ENCODE measurements at places on chromosomes 3 and 15.

DNA sequence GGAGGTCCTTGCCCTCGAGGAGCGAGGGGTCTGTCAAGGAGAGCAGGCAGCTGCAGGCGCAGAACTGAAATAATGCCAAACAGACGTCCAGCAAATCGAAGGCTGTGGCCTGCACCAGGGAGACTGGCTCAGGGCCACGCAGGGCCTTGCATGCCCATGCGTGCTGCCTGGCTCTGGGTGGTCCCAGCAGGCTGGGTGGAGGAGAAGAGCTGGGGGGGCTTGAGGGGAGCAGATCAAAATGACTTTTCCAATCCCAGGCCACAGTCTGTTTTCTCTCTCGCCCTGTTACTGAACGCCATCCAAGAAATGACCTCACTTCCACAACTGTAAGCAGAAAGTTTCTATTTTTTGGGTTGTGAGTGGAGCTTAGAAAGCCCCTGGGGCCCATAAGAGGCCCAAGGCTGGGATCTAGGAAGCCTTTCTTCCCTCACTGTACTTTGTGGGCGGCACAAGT, 96.9 kb upstream of the RPL32 start:
- DNase-seq, result no peak

DNA sequence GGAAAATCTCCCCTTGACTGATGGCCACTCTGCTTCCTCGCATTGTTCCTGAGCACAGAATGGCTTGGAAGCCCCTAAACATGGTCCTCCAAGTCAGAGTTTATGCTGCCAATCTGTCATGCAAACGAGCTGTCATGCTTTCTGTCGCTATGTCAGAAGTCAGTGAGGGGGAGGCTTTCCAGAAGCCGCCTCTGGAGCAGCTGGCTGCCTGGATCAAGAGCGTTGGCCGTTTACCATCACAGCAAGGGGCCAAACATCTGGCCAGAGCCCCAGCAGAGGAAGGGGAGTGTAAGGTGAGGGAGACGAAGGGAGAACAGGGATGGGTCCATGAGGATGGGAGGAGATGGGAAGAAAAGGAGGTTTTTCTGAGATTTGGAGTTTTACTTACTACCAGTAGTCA, 372.6 kb upstream of the NR2F2 start:
- no peak for DNase-seq

DNA sequence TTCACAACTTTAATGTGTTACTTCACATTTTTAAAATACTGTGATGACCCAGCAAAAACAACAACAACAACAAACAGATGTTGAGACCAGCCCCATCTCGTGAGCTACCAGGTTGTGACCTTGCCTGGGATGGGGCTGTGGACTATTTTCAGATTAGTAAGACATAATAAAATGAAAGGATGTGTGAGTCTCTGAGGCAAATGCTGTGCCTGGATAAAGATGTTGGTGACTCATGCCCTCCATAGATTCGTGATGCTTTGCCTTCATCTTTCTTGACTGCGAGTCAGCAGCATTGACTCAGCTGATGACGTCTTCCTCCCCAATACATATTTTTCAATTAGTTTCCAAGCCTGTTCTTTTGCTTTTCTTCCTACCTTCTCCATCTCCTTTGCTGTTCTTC, 453.0 kb upstream of the CFAP20DC start:
- DNase-seq, result no peak

- no peak for DNase-seq
Measured at GRCh38 chr3:194383276-194383940, 13.9 kb upstream of the LRRC15 start.

GRCh38 chr3:23797491-23797890, 8.3 kb upstream of the UBE2E1 start:
- no peak for DNase-seq

DNA sequence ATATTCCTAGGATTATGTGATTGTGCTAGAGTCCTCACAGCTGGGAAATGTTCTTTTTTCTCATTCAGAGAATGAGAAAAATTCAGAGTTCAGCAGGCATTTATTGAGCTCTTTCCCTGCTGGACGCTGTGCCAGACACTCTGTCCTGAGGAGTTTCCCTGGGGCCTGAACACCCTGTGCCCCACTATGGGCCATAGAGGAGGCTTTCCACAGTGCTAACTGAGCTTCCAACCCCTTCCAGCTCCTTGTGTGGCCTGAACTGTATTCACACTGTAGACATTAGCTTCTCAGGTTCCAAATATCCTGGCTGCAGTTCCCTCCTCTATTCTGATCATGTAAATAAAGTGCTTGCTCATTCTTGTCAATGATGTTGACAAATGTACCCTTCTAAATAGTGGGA, 10.0 kb downstream of the ABHD2 start:
- no peak for DNase-seq

DNA sequence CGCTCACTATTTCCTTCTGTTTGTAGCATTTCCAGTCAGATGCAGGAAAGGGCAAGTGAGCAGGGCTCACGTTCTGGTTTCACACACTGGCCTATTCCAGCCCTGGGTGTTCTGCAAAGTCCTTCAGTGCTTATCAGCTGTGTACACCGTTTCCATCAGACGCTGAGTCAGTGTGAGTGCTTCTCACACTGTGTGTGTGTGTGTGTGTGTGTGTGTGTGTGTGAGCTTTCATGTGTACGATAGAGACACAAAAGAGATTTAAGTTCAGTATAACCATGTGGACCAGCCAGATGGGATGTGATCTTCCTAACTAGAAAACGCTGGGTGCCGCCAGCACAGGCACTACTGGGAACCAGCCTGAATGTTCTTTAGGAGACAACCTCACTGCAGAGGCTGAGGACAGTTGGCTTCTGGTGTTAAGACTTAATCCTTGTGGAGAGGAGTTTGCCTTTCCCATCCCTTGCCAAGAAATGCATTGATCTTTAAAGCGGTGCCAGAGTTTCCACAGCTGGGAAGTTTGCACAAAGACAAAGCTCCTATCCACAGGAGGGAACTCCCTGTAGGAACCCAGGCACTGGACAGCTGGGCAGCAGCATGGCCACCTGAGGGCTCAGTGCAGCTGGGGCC, 3.9 kb upstream of the CHSY1 start:
- no peak for DNase-seq

DNA sequence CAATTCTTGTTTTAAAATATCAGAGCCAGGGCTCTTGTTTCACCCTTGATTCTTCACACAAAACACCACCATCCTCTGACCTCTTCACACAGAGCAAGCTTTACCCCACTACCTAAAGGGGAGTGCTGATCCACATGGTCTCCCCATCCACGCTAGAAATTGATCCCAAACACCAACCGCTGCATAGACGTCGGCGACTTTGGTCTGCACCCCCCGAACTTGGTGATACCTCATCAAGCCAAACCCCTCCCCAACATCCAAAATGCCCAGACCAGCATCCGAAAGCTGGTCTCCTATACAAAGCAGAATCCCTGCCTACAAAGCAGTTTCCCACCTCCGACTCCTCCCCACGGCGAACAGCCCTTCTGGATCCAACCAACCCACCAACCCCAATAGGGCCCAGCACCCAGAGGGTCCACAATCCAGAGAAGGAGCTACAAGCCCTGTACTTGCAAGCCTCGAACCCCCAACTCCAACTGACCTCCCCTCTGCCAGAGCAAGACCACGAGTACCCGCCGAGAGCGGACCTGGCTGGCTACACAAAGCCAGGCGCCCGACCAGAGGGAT, 25.8 kb upstream of the MTHFS start:
- DNase-seq, result no peak

- DNase-seq, result no peak
Measured at GRCh38 chr3:14131134-14131533, 6.3 kb downstream of the TMEM43 start.

DNA sequence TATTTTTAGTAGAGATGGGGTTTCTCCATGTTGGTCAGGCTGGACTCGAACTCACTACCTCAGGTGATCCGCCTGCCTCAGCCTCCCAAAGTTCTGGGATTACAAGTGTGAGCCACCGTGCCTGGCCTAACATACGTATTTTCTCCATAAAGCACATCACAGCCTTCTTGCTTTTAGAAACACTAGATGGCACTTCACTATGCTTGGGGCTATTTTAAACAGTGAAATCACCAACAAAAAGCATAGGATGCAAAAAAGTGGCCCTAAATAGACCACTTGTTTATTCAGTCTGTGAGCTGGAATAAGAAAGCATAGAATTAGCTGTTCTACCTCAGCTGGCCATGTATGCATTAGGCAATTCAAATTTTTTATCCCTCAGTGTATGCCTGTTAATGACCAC, 46.0 kb downstream of the PRICKLE2 start:
- no peak for DNase-seq

- no peak for DNase-seq
Measured at GRCh38 chr3:458124-458523, 261.6 kb downstream of the CHL1 start.

DNA sequence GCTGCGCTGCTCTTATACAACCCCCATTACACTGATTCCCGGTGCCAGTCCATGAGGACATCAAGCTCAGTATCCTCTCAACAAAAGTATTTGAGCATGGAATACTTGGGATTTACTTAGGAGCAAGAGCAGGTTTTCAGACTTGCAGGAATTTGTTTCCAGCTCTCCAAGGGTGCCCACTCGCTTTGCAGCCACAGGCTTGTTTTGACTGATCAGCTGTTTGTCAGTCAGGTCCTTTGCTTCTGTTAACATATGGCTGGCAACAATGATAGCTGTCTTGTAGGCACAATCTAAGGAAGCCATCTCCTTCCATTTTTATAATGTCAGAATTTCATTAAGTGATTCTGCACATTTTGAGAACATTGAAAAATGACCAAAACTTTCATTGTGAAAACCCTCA, 38.2 kb upstream of the MCF2L2 start:
- no peak for DNase-seq

- no peak for DNase-seq
Measured at GRCh38 chr3:174937478-174937877, 78.3 kb downstream of the NAALADL2 start.

DNA sequence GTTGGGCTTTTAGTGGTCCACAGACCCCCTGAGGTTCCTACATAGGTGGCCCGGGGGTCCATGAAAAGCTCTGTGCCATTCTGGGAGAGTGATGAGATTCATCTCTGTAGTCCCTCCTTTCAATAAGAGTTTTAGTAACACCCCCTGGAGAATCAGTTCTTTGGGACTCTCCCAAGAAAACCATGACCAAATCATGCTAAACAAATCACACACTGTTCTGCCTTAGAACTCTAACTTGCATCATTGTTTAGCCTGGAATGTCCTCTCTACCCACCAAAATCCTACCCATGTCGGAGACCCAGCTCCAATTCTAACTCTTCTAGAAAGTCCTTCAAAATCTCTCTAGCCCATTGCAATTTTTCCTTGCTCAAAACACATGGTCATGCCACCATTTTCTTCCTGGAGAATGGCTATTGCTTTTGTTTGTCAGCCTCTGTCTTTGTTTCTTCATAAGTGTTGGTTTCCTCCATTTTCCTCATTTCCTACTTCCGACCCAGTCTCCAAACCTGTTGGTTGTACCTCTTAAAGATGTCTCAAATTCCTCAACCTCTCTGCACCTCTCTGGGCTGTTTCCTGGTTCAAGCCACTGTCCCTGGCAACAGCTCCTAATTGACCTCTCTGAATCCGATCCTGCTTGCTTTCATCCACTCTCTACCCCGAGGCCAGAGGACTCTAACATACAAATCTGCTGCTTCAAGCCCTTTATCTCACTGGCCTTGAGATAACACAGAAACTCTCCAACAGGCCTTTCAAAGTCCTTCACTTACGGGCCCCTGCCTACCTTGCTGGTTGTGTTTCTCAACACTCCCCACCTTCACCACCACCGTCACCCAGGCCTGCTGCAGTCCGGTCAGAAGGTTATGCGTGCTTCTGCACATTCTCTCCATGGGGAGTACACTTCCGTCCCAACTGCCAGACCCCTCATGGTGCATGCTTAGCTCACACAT, 23.7 kb downstream of the CYP19A1 start:
- DNase-seq, result no peak

DNA sequence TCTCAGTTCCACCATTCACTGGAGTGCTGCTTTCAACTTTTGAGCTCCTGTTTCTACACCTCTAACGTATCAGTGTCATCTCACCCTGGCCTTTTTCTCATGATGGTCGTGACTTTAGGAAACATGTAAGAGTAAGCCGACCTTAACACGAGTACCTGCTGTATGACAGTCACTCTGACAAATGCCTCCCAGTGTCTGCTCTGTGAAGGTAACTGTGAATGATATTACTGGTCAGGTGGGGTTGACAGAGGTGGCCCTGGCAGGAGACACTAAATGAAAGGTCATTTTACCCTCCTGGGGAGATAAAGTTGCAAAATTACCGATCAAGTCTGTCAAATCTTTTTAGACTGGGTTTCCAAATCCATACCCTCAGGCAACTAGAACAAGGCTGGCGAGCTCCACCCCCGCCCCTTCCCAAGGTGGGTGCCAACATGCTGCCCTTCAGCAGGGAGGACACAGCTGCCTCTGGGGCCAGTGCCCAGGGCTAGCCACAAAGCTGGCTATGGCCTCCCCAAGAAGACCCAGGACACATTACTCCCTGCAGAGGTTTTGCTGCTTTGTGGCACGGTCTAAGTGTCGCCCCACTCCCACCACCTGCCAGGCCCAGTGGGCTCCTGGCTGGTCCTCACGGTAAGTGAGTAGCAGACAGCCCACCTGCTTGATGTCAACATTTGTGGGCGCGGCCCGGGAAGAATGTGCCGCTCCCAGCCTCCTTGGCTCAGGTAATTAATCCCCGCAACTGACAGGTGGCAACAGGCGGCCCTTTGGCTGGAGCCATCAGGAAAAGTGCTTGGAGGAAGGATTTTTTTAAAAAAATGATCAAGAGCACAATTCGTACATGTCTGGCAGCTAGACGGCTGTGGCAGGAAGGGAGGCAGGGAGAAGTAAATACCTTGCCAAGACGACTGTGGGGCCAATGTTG, 211.8 kb downstream of the TP63 start:
- DNase-seq, result no peak

- DNase-seq, result no peak
Measured at GRCh38 chr3:101819649-101820206, 29.6 kb upstream of the NFKBIZ start.

GRCh38 chr3:72043204-72044133, 258.5 kb upstream of the PROK2 start:
- no peak for DNase-seq

GRCh38 chr3:120145542-120146285, 51.5 kb upstream of the GSK3B start:
- no peak for DNase-seq

- no peak for DNase-seq
Measured at GRCh38 chr15:85031944-85032558, 50.4 kb downstream of the PDE8A start.

DNA sequence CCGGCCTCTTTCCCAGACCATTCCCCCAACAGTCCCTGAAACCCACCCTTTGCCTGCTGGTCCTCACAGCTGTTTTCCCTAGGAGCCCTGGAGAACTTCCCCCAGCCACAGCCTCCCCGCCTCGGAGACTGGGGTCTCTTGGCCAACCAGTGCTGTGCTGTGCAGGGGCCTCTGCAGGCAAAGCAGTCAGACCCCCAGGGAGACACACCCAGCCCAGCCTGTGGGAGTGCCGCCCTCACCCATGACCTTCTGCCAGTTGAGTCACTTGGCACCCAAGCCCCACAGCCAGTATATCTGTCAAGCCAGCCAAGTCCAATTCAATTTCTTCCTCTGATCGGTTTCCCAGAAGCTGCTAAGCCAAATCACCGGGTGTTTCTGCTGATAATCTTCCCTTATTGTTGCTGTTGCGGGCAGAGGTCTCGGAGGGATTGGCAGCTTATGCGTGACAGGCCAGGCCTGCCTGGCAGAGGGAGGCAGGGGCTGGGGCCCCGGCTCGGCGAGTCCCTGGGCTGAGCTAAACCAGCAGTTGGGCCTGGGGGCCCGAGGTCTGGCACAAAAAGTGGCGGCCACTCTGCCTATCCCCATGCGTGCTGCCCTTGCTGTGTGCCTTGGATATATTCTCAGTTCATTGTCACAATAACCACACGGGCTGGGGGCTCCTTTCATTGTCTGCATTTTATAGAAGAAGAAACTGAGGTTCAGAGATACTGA, 65.6 kb upstream of the SLC6A1 start:
- DNase-seq, result no peak

All from T-helper 9 cell (primary cell).